ENCODE measurements at places on chromosomes 1 and 21.

DNA sequence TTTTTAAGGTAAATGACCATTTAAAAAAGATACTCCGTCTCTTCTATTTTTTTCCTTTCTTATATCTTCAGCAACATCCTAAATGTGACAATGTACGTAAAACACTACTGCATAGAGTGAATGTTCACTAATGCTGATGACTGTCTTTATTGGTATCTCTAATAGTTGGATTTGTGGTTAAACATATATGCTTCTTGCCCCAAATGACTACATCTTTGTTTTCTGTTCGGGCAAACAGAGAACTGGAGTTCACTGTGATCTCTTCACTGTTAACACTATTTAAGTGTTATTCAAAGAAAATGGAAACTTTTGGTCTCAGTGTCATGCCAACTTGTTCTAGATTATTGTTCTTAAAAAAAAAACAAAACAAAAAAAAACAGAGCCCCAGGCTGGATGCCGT is 109.4 kb downstream of the KIF26B start:
- no peaks in the 10 kb centered on the region for H3K27me3 ChIP-seq
- H3K4me3 ChIP-seq = no peak overlapping the region
- no peak overlapping the region for H3K27ac ChIP-seq
- H3K4me1 ChIP-seq = no peaks in the 10 kb centered on the region
- no peak for DNase-seq

GRCh38 chr1:183246436-183246835 is 60.4 kb downstream of the LAMC2 start:
- peaks cover 43% of the 10 kb centered on the region for H3K4me1 ChIP-seq
- no peaks in the 10 kb centered on the region for H3K36me3 ChIP-seq
- H3K27me3 ChIP-seq = no peaks in the 10 kb centered on the region
- H3K27ac ChIP-seq = no peak overlapping the region
- H3K4me3 ChIP-seq = no peak overlapping the region
- no peak for DNase-seq

- H3K4me1 ChIP-seq = no peaks in the 10 kb centered on the region
- H3K4me3 ChIP-seq = no peak overlapping the region
- DNase-seq = no peak
- H3K36me3 ChIP-seq = no peaks in the 10 kb centered on the region
Observed at GRCh38 chr1:62269851-62270495, 49.3 kb downstream of the KANK4 start.

GRCh38 chr1:208209286-208209685 is 34.9 kb downstream of the PLXNA2 start:
- no peaks in the 10 kb centered on the region for H3K27me3 ChIP-seq
- H3K36me3 ChIP-seq = no peaks in the 10 kb centered on the region
- peaks cover 55% of the 10 kb centered on the region for H3K4me1 ChIP-seq

DNA sequence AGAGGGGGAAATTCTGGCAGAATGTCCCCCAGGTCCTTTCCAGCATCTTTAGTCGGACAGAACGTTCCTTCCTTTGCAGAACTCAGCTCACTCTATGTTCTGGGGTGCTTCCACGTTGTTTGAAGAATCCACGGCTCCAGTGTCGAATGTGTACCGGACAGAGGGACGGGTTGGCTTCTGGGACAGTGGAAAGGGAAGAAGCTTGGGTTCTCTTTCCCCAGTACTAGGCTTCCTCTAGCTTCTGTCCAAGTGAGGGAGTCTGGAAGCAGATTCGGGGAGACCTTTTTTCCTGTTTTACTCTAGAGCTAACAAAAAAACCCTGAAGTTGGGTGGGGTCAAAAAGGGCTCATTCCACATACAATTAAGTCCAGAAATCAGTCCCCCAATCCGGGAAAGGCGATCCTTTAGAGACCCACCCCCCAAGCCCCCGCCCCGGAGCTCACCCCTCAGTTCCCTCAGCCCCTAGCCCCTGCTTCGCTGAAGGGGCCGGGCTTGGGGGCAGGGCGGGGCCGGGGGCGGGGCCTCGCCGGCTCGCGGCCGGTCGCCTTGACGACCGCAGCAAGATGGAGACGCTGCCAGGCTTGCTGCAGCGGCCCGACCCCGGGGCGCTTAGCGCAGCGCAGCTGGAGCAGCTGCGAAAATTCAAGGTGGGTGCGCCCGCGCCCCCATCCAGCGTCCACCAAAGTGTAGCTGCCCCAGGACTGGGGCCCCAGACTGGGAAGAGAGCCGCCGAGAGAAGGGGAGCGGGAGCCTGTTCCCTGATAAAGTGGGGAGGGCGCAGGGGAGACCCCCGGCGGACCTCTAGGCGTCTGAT is at the start of gene RIIAD1:
RIIAD1 (plus strand) TSS at position 549 of the 814 bp plus-strand sequence; CDS start at position 564, 15 bp downstream.
- no peaks in the 10 kb centered on the region for H3K36me3 ChIP-seq
- peaks cover 33% of the 10 kb centered on the region for H3K4me1 ChIP-seq
- H3K27ac ChIP-seq = peak within 1 kb of the TSS; percentile 79
- H3K27me3 ChIP-seq = peaks cover 10% of the 10 kb centered on the region
- H3K4me3 ChIP-seq = peak within 1 kb of the TSS; percentile 52
- no peak for DNase-seq

DNA sequence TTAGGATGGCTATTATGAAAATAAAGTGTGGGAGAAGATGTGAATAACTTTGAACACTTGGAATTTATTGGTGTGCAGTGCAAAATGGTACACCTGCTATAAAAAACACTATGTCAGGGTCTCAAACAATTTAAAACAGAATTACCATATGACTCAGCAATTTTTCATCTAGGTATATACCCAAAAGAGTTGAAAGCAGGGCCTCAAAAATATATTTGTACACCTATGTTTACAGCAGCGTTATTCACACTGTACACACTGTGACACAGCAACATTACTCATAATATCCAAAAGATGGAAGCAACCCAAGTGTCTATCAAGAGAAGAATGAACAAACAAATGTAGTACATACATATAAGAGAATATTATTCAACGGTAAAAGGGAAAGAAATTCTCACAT is 75.8 kb downstream of the SPATA6 start:
- H3K4me3 ChIP-seq = no peak overlapping the region
- H3K36me3 ChIP-seq = peaks cover 4% of the 10 kb centered on the region
- no peak for DNase-seq
- no peaks in the 10 kb centered on the region for H3K27me3 ChIP-seq

GRCh38 chr1:113394043-113394862 is 3.9 kb downstream of the MAGI3 start:
- no peak overlapping the region for H3K4me3 ChIP-seq
- no peaks in the 10 kb centered on the region for H3K36me3 ChIP-seq
- no peaks in the 10 kb centered on the region for H3K27me3 ChIP-seq
- no peak overlapping the region for H3K27ac ChIP-seq
- DNase-seq = no peak
